LoVo (cell line): ENCODE measurements at places on chromosomes 1 and 21.
A peak's percentile ranks its signal among the peaks of the same experiment; 100 is the strongest.

- no peak for DNase-seq
Observed at GRCh38 chr21:24895885-24896734, 711.2 kb downstream of the MRPL39 start.

DNA sequence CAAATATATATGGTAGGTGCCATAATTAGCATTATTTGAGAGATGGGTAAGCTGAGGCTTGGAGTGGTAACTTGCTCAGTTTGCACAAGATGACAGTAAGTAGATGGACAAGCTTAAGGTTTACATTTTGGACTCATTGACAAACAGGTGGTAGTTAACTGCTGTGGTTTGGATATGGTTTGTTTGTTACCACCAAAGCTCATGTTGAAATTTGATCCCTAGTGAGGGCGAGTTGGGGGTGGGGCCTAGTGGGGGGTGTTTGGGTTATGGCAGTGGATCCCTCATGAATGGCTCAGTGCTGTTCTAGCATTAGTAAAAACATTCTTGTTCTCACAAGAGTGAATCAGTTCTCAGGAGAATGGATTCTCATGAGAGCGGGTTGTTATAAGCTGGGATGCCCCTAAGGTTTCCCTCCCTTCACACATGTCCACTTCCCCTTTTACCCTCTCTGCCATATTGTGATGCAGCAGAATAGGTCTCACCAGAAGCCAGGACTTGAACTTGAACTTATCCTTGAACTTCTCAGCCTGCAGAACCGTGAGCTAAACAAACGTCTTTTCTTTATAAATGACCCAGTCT is 6.6 kb upstream of the PRRX1 start:
- DNase-seq: no peak

DNA sequence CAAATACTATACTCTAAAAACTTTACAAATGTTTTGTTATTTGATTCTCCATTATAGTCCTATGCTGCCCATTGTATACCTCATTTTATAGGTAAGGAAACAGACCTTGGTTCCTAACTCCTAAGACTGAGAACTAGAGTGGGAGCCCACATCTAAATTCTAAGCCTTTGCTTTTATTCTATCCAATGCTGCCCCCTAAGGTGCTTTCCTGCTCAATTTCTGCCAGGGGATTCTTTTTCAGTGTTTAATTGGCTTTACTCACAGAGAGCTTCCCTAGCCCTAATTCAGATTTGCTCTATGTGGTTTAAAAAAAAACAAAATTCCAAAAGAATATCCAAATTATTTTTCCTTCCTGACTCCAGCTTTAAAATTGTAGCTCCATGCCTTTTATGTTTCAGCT is 64.5 kb downstream of the KIF14 start:
- no peak for DNase-seq

DNA sequence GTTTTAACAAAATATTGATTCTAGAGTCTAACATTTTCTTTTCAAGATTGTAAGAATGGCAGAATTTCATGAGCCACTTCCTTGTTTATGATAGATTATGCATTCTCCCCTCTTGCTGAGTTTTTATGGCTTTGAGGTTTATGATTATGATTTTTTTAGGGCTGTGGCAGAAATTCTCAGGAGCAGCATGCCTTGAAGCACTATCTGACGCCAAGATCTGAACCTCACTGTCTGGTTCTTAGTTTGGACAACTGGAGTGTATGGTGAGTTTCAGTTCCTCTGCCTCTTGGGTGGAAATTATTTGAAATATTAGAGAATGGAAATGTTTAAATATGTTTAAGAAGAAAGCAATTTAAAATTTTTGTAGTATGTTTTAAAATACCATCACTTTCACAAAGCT is 10.2 kb downstream of the USP16 start:
- peak; percentile 22 for DNase-seq

GRCh38 chr1:93034397-93034796 is 44.7 kb upstream of the MTF2 start:
- DNase-seq: no peak

DNA sequence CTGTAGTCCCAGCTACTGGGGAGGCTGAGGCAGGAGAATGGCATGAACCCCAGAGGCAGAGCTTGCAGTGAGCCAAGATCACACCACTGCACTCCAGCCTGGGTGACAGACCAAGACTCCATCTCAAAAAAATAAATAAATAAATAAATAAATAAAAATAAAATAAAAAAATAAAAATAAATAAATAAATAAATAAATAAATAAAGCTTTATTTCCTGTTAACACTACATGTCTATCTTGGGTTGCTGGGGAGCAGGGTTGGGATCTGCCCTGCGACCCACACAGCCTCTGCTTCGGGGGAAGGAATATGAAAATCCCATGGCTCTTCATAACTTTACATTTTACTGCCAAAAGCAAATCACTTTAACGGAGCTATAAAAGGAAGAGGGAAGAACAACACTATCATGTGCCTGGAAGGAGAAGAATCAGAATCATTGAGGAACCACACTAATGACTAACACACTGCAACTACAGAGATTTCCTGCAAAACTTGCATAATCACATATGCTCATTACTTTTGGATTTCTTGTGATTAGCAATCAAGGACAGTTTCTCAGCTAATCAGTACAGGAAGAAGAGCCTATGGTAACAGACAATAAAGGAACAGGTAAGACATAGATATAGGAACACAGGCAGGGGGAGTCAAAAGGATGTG is 72.8 kb upstream of the CD55 start:
- DNase-seq: no peak

GRCh38 chr1:45621895-45622523 is 1.8 kb downstream of the CCDC17 start:
- no peak for DNase-seq

DNA sequence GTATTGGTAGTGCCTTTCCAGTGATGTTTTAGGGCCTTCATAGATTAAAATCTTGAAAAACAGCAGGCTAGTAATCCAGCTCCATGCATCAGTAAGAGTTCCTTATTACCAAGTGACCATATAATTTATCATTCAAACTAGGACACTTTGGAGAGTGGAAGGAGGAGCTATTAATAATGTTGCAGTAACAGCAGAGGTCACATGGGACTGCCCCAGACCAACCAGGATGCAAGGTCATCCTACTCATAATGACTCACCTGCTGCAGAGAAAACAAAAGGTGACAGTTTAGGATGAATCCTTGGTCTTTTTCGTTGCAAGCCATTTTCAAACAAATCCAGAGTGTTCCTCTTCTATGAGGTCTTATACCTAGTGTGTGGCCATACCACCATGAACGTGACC is 187.4 kb downstream of the NUF2 start:
- DNase-seq: no peak

GRCh38 chr1:95021805-95022643 is 50.7 kb downstream of the ALG14 start:
- no peak for DNase-seq

DNA sequence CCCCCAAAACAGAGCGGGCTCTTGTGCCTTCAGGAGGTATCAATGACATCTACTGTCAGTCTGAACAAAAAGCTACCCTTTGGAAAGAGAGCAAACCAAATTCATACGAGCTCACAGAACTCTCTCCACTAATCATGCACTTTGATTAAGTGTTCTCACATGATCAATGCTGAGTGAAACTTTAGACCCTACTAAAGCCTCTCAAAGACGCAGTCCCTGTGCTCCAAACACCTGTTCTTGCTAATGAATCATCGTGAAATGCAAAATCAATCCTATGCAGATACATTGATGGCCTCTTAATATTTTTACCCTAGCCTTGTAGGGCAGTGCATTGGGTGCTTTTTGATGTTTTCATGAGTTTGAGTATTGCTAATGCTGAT is 113.4 kb downstream of the ZBTB18 start:
- no peak for DNase-seq

GRCh38 chr1:181086091-181086490 is 2.4 kb upstream of the IER5 start:
- no peak for DNase-seq

DNA sequence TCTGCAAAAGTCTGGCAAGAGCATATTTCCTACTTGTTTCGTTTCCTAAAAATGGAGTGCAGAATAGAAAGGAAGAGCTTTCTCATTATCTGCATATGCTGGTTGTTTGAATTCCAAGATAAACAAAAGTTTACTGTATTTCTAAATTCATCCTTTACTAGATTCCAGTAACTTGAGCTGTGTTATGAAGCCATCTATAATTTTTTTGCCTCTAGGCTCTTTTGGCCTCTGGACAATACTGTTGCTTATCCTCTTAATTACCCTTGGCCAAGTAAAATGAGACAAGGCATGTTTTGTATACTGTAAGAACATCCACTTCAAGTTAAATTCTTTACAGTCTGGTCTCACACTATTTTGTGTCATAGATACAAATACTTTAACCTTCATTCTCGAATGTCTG is 45.6 kb upstream of the HFM1 start:
- DNase-seq: no peak

DNA sequence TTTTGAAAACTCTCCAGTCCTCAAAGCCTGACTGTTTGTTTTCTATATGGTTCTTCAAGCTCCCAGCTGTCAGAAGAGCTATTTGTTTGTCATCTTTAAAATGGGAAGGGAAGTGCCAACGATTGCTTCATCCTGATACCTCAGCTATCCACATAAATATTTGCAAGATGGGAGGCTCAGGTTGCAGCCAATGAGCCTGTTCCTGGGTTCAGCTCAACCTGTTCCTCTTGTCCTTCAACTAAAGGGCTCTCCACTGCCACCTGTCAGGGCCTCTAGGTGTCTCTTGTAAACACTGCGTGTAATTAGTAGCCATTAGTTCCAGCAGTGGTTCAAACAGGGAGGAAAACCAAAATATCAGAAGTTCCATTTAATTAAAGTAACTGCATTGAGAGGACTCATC is 445.1 kb downstream of the AJAP1 start:
- DNase-seq: no peak

DNA sequence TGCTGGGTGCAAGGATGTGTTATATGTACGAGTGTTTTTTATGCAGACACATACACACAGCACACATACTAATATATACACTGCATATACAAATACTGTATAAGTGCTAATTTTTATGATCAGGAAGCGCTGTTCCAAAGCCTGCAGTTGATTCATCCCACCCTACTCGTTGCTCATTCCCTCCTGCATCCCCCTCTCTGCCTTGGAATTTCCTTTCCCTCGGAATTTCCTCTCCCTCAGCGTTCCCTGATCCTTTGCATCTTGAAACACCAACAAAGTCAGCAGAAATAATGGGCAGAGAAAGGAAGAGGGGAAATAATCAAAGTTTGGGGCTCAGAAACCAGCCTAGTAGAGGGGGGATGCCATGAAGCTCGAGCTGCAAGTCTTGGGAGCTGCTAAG is 98.9 kb downstream of the CSMD2 start:
- DNase-seq: no peak
